CD8-positive, alpha-beta memory T cell (primary cell): ENCODE measurements at places on chromosomes 3 and 15. TPM values are rescaled to one million over a fixed set of nuclear protein-coding genes. Genes with fewer than 3 reads are reported as not detected.

DNA sequence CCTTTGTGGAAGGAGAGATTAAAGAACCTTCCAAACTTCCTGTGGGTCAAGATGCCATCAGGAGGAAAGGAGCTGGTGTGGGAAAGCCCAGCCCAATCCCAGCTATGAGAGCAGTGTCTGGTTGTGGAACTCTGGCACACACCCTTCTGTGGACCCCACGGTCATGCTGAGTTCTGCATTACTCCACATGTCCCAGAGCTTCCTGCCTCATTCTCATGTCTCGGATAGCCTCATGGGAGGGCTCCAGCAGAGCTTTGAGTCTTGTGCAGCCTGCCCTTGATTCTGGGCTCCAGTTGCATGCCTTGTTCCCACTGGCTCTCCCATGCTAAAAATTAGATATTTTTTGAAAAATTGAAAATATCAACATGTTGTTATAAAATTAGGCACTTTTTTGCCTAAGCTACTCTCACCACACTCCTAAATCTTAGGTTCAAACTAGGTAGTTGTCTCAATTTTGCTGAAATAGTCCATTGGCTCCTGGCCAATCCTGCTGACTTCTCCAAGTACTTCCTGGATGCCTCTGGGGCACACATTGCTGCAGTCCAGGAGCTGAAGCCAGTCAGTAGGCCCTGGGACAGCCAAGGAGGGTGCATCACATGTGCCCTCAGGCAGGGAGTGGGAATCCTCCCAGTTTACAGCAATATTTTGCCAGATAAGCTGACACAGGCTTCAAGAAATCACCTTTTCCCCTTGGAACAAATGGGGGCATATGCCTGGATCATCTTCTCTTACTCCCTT is 144.3 kb downstream of the EEFSEC start:
- H3K4me1 ChIP-seq: peaks cover 44% of the 10 kb centered on the region
- no peak overlapping the region for H3K4me3 ChIP-seq
- no peaks in the 10 kb centered on the region for H3K36me3 ChIP-seq
- no peak for DNase-seq

- H3K4me1 ChIP-seq: no peaks in the 10 kb centered on the region
- H3K4me3 ChIP-seq: no peak overlapping the region
- no peak overlapping the region for H3K27ac ChIP-seq
Observed at GRCh38 chr15:39455471-39455991, 125.3 kb upstream of the THBS1 start.

- H3K27ac ChIP-seq: no peak overlapping the region
- H3K4me3 ChIP-seq: no peak overlapping the region
- H3K27me3 ChIP-seq: peaks cover 5% of the 10 kb centered on the region
- no peak for DNase-seq
- no peaks in the 10 kb centered on the region for H3K36me3 ChIP-seq
Observed at GRCh38 chr15:83210619-83211018, 3.0 kb upstream of the HDGFL3 start.

- no peaks in the 10 kb centered on the region for H3K27me3 ChIP-seq
- H3K4me1 ChIP-seq: no peaks in the 10 kb centered on the region
- H3K36me3 ChIP-seq: peaks cover 37% of the 10 kb centered on the region
- H3K4me3 ChIP-seq: no peak overlapping the region
Observed at GRCh38 chr15:73582851-73583379, 50.3 kb downstream of the NPTN start.

GRCh38 chr3:163939926-163940325 is 1138.4 kb downstream of the SI start:
- no peaks in the 10 kb centered on the region for H3K36me3 ChIP-seq
- H3K4me3 ChIP-seq: no peak overlapping the region
- DNase-seq: no peak
- H3K27ac ChIP-seq: no peak overlapping the region
- H3K27me3 ChIP-seq: no peaks in the 10 kb centered on the region

DNA sequence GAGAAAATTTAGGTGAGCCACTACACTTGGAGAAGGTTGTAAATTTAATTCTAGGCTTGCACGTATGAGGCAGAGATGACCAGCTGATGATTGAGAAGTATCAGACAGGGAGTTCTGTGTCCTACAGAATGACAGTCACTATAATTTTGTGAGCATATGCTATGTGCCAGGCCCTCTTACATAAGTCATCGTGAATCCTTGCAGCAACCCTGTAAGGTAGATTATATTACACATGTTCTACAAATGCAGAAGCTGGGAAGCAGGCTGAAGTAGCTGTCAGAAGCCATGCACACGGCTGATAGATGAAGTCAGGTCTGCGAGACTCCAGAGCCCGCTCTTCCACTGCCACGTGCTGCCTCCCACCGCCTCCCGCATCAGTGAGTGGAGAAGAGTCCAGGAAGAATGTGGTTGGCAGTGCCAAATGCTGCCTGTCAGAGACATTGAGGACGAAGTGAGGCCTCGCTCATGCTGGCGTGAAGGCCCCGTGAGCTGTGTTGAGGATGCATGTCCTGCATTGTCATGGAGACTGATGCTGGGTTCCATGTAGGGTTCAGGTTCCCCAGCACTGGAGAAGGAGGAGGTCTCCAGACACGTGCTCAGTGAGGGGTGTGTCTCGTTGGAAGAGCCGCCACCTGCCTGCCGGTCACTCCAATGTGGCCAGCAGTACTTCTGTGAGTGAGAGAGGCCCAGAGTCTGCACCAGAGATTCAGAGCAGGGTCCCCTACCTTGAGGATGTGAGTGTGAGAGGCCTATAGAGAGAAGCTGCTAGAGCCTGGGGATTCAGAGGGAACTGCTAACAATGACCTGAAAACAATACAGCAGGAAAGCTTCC is 123.3 kb upstream of the PLXNA1 start:
- H3K27me3 ChIP-seq: no peaks in the 10 kb centered on the region
- no peak overlapping the region for H3K27ac ChIP-seq
- H3K4me1 ChIP-seq: no peaks in the 10 kb centered on the region

DNA sequence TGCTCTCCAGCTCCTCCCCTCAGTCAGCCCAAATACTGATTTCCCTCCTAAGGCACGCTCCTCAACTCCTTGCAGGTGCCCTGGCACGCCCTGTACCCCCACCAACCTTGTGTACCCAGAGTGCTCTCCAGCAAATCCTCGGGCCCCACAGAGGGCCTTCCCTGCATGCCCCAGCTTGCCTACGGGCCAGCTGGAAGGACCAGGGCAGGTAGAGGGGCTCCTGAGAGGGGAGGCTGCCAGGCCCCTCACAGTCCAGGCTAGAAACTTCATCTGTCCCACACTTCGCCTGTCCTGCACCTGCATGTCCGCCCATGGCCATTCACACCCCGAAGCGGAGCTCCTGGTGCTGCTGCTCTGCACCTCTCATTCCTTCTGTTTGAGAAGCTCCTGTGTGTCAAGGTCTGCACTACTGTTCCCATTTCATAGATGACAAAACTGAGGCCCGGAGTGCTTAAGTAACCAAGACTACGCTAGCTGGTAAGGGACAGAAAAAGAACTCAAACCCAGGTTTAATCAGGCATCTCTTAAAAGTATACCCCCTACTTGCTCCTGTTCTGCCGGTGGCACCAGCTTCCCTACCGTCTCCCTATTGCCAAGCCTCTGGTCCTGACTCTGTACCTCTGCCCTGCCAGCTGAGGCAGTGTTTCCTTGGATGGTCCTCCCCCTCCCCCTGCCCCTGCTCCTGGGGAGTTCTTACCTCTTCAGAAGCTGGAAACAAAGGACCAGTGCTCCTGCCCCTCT is 35.6 kb downstream of the ZXDC start:
- H3K27ac ChIP-seq: no peak overlapping the region
- H3K27me3 ChIP-seq: no peaks in the 10 kb centered on the region
- H3K4me1 ChIP-seq: no peaks in the 10 kb centered on the region
- no peak for DNase-seq
- H3K4me3 ChIP-seq: no peak overlapping the region
- H3K36me3 ChIP-seq: peaks cover 5% of the 10 kb centered on the region

DNA sequence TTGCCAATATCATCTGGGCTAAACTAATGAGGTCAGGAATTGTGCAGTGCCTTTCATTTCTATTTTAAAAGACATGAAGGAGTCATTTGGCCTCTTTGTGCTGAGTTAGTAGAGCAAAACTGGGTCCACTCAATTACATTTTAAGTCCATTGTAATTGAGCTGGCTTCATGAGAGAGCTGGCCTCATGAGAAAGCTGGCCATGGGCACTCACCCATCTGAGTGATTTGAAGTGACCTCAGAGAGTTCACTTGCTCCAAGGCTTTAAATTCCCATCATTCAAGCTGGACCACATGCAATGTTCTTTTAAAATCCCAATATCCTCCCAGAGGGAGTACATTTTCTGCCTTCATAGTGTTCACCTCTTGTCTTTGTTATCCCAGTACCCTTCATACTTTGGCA is 335.9 kb upstream of the WNT5A start:
- DNase-seq: no peak
- H3K4me3 ChIP-seq: no peak overlapping the region
- no peaks in the 10 kb centered on the region for H3K4me1 ChIP-seq

- no peak for DNase-seq
- no peak overlapping the region for H3K4me3 ChIP-seq
- H3K27ac ChIP-seq: no peak overlapping the region
- no peaks in the 10 kb centered on the region for H3K36me3 ChIP-seq
- no peaks in the 10 kb centered on the region for H3K4me1 ChIP-seq
Observed at GRCh38 chr3:106825962-106826605, 551.2 kb upstream of the CCDC54 start.

DNA sequence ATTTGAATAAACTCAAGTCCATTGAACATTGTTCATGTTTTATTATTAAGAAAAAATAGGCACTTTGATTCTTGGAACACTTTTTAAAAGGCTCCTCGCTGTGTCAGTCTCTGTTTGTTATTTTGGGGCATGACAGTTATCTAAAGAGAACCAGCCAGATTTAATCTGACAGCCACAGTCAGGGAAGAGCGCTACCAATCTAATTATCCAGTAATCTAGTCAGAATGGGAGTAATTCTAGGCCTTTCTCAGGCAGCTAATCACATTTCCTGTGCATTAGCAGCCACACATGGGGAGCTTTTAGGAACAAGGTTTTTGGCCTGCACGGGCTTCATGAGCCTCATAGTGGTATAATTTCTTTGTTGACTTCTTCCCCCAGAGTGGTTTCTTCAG is 362.2 kb downstream of the RBMS3 start:
- H3K4me1 ChIP-seq: no peaks in the 10 kb centered on the region
- no peaks in the 10 kb centered on the region for H3K27me3 ChIP-seq
- no peak overlapping the region for H3K4me3 ChIP-seq
- no peak for DNase-seq
- H3K27ac ChIP-seq: no peak overlapping the region

DNA sequence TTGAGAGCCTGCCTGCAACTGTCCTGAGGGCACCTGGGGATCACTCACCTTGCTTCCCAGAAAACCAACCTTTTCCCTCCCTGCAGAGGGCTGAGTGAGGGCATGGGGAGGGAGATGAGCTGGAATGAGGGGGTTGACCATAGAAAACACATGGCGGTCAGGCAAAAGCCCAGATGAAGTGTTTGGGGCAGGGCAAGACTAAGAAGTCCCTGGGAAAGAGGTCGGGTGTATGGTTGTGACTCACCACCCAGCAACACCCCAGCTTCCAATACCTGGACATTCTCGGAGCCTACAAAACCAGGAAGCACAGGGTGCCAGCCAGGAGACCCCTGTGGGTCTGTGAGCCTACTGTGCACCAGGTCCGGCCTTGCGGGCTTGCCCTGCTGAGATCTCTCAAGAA is 95.3 kb upstream of the ATP2B2 start:
- no peak overlapping the region for H3K27ac ChIP-seq
- no peaks in the 10 kb centered on the region for H3K36me3 ChIP-seq
- H3K4me1 ChIP-seq: peaks cover 28% of the 10 kb centered on the region
- no peak for DNase-seq

DNA sequence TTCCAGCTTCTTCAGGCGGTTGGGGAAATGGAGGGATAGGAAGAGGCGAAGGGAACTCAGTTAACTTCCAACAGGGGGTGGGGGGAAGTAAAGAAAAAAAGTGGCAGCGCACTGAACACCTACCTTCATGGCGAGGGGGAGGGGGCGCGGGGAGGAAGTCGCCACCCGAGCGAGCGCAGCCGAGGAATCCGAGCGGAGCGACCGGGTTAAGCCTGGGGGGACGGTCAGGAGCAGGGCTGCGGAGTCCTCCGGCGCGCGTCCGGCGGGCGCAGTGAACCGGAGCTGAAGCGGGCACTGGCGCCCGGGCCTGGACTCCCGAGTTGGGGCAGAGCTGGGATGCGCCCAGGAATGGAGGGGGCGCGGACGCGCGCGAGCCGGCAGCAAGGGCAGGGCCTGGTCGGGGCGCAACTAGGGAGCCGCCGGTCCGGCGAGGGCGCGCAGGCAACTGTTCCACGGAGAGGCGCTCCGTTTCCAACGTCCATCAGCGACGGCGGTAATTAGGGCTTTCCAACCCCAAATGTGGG is at the start of gene WNT5A:
TSS of gene WNT5A (minus strand) at position 450 of the 524 bp plus-strand sequence. CDS start at position 129, 321 bp downstream.
- no peaks in the 10 kb centered on the region for H3K36me3 ChIP-seq
- no peak within 1 kb of the TSS for H3K4me3 ChIP-seq
- no peaks in the 10 kb centered on the region for H3K4me1 ChIP-seq
- no peak within 1 kb of the TSS for H3K27ac ChIP-seq

DNA sequence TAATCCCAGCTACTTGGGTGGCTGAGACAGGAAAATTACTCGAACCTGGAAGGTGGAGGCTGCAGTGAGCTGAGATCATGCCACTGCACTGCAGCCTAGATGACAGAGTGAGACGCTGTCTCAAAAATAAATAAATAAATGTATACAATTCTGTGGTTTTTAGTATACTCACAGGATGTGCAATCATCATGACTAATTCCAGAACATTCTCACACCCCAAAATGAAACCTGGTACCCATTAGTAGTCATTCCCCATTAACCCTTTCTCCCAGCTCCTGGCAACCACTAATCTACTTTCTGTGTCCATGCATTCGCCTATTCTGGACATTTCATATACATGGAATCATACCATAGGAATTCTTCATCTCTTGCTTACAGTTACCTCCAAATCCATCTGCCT is 44.5 kb downstream of the LRRFIP2 start:
- H3K4me1 ChIP-seq: no peaks in the 10 kb centered on the region
- no peak overlapping the region for H3K27ac ChIP-seq
- DNase-seq: no peak
- H3K36me3 ChIP-seq: no peaks in the 10 kb centered on the region
- no peak overlapping the region for H3K4me3 ChIP-seq

- H3K36me3 ChIP-seq: no peaks in the 10 kb centered on the region
- no peak overlapping the region for H3K4me3 ChIP-seq
- no peaks in the 10 kb centered on the region for H3K4me1 ChIP-seq
- no peaks in the 10 kb centered on the region for H3K27me3 ChIP-seq
- H3K27ac ChIP-seq: no peak overlapping the region
- DNase-seq: no peak
Observed at GRCh38 chr3:88632226-88632625, 475.2 kb upstream of the EPHA3 start.

The MORC1 gene
- not detected for total RNA-seq

The ABTB1 gene
- total RNA-seq: 21.7 TPM

The SRPRB gene
- 128 TPM for total RNA-seq

The SLC38A3 gene
- total RNA-seq: not detected

The CLDN1 gene
- total RNA-seq: not detected

The OXSR1 gene
- 56.3 TPM for total RNA-seq

The HHATL gene
- not detected for total RNA-seq

The THSD4 gene
- not detected for total RNA-seq

The TEX264 gene
- 48.2 TPM for total RNA-seq
